ENCODE measurements at places on chromosomes 7 and 10.

- no peak for DNase-seq
Observed at GRCh38 chr10:121244818-121245217, 353.4 kb downstream of the FGFR2 start.

- no peak for DNase-seq
Observed at GRCh38 chr7:108091461-108091831, 38.7 kb downstream of the LAMB4 start.

DNA sequence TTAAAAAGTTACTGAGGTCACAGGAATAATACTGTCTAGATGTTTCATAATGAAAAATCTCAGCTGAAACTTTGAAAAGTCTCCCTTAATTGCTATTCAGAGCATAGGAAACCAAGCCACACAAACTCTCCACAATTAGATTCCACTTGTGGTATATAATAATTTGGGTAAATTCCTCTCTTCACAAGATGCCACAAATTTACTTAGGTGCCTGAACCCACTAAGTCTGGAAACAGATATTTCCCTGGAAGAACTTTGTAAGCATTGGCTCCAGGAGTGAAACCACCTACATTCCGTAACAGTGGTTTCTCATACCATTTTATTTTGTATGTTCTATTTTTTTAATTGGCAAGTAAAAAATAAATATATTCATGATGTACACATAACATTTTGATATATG, 493.4 kb downstream of the SEMA3D start:
- no peak for DNase-seq

- DNase-seq: no peak
Observed at GRCh38 chr7:39488467-39489393, 77.5 kb upstream of the YAE1 start.

DNA sequence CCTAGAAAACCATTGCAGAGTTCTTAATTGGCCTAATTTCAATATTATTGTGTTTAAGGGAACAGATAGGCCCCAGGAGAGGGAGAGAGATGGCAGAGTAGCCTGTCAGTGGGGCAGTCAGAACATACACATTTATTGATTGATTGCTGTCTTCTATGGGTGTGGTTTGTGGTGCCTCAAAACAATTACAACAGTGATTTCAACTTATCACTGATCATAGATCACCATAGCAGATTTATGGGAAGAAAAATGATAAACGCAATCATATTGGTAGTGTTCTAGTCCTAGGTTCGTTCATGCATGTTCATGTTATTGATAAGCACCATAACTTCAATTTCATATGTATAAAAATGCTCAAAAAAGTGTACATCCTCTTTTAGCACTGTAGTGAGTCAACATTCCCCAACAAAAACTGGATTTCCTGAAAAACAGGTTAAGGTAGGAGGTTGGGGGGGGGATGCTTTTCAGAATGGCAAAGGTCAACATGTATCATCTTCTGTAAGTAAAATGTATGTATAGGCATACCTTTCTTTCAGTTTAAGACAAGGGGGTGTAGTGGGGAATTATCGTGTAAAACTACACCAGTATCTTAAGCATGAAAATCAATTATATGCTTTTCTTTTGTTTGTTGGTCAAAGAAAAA, 1.1 kb upstream of the TNKS2 start:
- no peak for DNase-seq

GRCh38 chr10:3897156-3897555, 112.1 kb upstream of the KLF6 start:
- DNase-seq: no peak

DNA sequence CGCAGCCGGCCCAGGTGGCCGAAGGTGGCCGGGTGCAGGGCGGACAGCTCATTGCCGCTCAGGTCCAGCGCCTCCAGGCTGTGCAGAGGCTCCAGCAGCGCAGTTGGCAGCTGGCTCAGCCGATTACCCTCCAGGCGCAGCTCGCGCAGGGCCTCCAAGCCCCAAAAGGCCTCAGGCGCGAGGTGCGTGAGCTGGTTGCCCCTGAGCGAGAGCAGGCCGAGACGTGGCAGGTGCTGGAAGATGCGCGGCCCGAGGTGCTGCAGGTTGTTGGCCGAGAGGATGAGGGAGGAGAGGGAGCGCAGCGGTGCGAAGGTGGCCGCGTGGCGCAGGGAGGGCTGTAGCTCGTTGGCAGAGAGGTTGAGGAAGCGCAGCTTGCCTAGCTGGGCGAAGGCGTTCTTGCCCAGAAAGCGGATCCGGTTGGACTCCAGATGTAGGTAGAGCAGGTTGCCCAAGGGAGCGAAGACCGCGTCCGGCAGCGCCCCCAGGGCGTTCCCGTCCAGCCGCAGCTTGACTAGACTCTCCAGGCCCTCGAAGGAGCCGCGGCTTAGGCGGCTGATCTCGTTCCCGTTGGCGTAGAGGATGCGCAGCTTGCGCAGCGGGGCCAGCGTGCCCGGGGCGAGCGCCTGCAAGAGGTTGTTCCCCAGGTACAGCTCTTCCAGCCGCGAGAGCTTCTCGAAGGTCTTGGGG, 923 bp downstream of the TRIL start:
- no peak for DNase-seq

DNA sequence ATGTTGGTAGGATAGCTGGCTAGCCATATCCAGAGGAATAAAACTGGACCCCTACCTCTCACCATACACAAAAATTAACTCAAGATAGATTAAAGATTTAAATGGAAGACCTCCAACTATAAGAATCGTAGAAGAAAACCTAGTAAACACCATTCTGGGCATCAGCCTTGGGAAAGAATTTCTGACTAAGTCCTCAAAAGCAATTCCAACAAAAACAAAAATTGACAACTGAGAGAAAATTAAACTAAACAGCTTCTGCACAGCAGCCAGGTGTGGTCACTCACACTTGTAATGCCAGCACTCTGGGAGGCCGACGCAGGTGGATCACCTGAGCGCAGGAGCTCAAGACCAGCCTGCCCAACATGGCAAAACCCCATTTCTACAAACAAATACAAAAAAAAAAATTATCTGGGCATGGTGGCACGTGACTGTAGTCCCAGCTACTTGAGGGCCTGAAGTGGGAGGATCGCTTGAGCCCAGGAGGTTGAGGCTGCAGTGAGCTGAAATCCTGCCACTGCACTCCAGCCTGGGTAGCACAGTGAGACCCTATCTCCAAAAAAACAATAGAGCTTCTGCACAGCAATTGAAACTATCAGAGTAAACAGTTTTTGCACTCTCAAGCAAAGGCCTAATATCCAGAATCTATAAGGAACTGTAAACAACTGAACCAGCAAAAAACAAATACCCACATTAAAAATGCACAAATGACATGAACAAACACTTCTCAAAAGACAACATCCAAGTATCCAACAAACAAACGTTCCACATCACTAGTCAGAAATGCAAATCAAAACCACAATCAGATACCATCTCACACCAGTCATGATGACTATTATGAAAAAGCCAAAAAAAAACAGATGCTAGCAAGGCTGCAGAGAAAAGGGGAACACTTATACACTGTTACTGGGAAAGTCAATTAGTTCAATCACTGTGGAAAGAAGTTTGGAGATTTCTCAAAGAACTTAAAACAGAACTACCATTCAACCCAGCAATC, 4.8 kb downstream of the CRPPA start:
- DNase-seq: no peak

GRCh38 chr7:127738859-127739258, 86.9 kb downstream of the SND1 start:
- DNase-seq: no peak

DNA sequence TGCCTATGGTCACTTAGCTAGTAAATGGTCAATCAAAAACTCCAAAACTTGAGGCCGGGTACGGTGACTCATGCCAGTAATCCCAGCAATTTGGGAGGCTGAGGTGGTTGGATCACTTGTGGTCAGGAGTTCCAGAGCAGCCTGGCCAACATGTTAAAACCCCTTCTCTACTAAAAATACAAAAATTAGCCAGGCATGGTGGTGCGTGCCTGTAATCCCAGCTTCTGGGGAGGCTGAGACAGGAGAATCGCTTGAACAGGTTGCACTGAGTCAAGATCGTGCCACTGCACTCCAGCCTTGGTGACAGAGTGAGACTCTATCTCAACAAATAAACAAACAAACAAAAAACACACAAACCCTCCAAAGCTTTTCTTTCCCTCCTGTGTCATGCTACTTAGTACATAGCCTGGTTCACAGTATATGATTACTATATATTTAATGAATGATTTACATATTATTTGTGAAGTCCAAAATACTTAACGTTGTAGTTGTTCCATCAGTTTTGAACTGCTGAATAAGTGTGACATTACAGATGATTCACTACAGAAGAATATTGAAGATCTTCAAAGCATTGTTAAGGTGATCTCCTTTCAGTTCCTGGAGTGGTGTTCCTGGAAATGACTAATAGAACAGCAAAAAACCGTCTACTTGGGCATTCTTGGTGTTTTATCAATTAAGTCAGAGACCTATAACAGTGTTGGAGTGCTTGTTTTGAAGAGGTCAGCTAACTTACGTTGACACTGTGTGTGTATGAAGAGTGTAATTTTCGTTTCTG, 72.9 kb downstream of the ADK start:
- DNase-seq: no peak

- no peak for DNase-seq
Observed at GRCh38 chr10:34638406-34639054, 176.6 kb downstream of the PARD3 start.

DNA sequence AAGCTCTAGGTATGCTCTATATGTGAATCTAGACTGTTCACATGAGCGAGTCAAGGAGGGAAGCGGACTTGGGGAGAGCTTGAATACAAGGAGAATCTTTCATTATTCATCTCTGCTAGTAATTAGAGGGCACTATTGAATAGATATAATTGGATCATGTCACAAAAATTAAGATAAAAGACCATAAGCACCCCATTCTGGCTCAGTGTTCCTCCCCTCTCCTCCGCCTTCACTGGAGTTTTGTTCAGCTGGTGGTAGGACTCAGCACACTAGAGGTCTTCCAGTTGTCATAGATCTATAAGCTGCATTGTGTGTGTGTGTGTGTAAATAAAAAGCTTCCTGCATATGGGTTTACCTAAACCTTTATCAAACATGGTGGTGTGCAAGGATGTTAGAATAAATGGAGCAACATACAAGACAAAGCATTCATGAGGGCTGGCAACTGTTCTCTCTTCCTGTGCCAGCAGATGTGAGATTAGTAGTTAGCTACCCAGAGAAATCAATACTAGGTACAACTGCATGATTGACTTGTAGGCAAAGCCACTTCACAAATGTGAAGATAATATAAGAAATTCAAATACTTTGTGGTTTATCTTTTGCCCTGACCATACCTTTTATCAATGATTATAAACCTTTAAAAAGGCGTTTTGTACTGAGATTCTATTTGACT, 142.6 kb downstream of the CREB5 start:
- no peak for DNase-seq

DNA sequence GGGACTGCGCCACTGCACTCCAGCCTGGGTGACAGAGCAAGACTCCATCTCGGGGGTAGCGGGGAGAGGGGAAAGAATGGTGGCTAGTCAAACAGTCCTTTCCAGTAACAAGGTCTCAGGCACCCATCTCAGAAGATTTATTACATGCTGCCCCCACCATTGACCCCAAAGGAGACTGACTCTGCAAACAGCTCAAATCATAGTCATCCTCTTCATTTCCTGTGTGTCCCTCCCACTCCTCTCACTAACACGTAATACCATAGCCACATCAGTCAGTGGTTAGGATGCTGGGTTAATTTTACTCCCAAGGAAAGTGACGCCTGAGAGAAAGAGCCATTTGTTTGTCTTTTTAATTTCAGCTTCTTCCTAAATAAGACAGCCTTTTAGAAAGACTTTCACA, 56.6 kb upstream of the BET1 start:
- no peak for DNase-seq

GRCh38 chr7:94183891-94184290, 179.7 kb upstream of the BET1 start:
- no peak for DNase-seq

DNA sequence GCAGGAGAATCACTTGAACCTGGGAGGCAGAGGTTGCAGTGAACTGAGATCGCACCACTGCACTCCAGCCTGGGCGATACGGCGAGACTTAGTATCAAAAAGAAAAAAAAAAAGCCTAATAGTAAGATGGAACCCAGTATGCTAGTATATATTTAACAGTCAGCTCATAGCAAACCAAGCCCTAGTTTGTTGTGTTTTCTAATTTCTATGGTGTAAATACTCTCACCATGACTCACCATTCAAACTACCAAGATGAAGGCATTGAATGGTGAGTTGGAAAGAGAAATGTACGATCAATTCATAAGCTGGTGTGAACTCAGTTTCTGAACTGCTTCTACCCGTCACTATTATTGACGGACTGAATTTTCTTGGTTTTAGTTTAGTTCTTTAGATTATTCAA, 173.7 kb upstream of the KAT6B start:
- DNase-seq: no peak

DNA sequence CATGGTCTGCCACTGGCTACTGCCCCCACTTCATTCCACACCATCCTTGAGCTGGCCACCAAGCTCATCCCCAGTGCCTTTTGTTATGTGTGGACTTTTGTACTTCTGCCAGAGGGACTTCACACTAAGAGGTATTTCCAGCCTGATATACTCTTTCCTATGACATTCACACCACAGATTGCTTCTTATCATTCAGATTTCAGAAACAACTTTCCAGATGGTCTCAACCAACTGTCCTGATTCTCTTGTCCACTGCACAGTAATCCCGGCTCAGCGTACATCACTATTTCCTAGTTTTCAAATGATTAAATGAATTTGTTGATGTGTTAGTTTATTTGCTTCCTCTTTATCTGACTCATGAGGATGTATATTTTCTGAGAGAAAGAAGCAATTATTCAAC, 7.1 kb downstream of the CDC14C start:
- DNase-seq: no peak

DNA sequence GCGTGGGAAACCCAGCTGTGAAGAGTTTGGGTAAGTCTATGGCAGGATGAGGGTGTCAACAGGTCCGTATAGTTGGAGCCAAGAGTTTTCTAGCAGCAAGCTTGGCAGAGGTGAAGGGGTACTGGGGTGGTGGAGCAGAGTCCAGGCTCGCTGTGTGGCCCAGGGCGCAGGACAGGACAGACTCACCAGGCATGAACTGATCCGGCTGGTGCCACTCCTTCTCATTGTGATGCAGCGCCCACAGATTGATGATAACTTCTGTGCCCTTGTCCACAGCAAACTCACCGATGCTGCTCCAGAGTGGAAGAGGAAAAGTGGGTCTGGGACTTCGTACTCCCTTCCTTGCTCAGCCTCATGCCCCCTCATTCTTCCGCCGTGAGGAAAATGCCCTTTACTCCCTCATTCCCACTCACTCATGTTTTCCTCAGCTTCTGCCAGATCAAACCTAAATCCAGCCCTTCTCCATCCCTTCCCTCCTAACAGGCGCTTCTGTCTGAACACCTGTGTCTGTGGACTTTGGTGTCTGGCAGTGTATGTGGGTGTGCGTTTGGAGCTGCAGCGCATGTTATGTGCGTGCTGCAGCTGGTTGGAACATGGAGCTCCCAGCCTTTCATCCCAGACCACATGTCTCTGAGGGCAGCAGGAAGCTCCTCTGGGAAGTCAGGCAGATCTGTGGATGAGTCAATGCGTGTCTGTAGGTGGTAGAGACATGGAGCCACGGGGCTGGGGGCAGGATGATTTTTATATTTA, 5.7 kb downstream of the CYP17A1 start:
- DNase-seq: no peak

DNA sequence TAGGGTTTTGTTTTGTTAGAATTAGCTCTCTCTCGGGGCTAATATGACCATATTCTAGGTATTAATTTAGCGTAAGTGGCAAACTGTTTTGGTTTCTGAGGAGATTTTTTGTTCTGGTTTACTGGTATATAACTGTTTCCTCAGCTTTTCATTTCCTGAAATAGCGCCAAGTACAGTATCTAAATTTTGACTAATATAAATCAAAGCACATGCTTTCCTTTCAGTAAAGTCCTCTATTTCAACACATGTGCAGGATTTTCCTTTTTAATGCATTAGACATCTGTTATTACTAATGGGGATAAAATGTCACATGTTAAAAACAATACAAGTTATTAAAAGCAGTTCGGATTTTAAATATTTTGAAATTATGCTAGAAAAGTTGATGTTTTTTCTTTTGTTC, 11.3 kb downstream of the FERD3L start:
- no peak for DNase-seq
